ENCODE measurements at places on chromosomes 7 and 10.
A peak's percentile ranks its signal among the peaks of the same experiment; 100 is the strongest.

- DNase-seq = no peak
These were observed 188.4 kb downstream of the DGKI start for GRCh38 chr7:137658190-137658900.

GRCh38 chr7:118793582-118793981 is 569.1 kb downstream of the ANKRD7 start:
- DNase-seq = peak; percentile 27

DNA sequence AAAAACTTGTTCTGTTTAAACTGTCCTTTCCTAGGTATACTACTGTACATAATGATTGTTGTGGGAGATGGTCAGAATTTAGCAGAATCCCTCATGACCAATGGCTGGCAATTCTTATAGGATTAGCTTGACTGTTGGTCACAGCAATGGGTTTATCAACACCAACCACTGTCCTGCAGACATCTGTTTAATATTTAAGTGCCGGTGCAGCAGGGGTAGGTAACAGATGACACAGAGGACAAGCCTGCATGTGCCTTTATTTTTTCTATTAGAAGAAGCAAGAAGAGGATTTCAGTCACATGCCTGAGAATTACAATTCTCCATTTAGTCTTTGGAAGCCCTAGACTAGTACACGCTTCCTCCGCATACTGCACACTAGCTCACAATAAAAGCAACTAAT is 48.4 kb downstream of the CCDC6 start:
- DNase-seq = no peak

- peak; percentile 45 for DNase-seq
These were observed 2.4 kb downstream of the ACTA2 start for GRCh38 chr10:88949912-88950837.

DNA sequence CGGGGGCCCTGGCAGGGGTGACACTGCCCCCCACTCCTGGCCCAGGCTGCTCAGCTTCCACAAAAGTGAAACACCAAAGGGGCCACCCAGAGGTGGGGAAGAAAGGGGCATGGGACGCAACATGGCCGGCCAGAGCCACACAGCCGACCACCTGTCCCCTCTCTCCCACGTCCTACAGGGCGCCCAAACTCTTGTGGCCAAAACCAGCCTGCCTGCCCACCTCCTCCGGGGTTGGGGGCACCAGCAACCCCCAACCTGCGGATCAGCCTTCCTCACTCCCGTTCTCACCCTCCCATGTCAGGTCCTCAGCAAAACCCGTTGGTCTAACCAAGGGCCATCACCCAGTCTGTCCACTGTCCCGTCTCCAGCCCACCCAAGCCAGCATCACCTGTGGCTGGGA is 79.5 kb upstream of the DNAAF5 start:
- no peak for DNase-seq

GRCh38 chr7:27697861-27698430 is 35.3 kb upstream of the HIBADH start:
- DNase-seq = peak; percentile 85

DNA sequence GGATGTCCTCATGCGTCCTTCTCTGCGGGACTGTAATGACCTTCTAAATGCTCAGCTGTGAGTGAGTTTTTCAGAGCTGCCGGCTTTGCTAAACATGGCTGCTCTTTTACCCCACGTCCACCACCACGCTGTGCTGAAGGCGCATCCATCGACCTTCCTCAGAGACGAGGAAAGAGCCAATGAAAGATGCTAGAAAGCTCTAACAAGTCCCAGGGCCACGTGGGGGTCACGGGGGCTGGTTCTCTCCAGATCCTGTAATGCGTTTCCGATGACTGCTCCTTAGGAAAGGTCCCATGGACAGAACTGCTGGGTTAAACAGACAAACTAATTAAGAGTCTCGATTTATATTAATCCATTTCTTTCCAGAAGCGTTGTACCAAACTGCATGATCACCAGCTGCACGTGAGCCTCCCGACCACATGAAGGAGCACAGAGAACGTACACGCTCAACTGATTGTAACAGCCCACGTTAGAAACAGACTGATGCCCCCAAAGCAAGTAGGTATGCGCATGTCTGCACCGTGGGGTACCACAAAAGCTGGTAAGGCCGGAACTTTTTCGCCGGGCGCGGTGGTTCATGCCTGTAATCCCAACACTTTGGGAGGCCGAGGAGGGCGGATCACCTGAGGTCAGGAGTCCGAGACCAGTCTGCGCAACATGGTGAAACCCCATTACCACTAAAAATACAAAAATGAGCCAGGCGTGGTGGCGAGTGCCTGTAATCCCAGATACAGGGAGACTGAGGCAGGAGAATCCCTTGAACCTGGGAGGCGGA is 109.6 kb downstream of the TCERG1L start:
- no peak for DNase-seq

DNA sequence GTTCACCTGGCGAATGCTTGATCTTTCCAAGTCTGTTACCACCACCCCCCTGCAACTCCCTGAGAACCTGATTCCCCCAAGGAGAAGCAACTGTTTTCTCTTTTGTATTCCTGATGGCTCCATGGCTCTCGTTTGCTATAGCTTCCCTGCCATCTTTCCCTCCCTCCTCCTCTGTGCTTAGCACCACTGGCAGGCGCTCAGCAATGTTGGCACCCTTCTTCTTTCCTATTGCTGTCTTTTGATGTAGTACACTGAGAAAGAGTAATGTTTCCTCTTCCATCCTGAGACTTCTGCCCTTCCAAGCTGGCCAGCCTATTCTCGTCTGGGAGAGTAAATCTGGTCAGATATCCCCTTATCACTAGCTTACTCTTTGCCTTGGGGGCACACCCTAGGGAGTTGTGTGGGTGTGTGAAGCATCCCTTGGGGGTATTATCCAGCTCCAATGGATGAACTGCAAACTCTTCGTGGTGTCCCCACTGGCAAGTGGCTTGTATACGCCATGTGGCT is 74.0 kb downstream of the BMPER start:
- DNase-seq = no peak

DNA sequence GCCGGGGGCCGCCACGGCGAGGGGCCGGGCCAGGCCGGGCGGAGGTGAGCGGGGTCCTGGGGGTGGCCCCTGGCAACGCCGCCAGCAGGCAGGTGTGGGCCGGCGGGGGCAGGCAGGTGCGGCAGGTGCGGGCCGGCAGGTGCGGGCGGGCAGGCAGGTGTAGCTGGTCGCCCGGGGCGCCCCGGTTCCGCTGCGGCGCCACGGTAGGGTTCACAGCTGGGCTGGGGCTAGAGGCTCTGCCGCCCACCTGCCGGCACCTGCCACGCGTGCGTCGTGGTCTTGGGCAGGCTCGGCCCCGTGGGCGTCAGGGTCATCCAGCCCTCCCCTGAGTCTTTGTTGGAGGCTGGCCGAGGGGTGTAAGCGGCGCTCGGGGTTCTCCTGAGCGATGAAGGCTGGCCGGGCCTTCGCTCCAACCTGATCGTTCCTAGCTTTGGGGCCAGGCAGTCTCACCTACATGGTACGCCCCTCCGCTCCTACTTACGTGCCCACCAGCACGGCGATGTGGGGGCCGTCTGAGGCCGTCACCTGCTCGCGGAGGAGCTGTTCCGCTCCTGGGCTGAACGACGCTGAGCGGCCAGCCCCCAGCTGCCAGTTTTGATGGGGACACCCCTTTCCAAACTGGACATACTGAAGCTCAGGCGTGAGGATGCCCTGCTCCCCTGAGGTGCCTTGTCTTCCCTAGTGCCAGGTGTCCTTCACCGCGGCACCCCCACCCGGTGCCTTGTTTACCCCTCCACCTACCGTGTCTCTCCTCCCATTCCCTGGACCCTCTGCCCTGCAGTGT is 493 bp downstream of the ZMIZ2 start:
- DNase-seq = peak; percentile 52

GRCh38 chr10:112533916-112534315 is 86.9 kb downstream of the VTI1A start:
- peak; percentile 16 for DNase-seq

- peak; percentile 91 for DNase-seq
These were observed 24.3 kb downstream of the SPAG6 start for GRCh38 chr10:22369434-22370072.

DNA sequence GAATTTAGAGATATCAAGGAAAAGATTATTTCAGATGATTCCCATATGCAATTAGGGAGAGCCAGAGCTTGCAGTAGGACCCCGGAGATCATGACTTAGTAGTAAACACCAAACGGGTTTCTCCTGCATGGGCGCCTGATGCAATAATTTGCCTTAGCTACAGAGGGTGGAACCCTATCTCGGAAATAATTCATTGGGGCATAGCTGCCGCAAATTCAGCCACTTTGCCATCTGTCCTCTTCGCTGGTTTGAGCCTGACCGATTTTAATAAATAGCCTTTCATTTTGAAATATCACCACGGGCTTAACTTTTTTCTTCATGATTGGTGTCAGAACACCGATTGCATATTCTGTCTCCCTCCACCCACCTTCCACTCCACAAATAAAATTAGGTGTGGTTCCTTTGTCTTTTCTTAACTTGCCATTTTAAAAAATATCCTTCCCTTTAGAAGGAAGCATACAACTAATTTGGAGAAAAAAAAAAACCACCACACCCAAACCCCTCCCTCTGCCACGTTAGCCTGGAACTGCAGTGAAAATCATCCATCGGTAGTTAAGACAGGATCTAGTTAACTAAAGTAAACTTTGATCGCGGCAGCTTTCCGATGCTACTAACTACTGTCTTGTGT is 1.4 kb downstream of the GARS1 start:
- DNase-seq = peak; percentile 46

DNA sequence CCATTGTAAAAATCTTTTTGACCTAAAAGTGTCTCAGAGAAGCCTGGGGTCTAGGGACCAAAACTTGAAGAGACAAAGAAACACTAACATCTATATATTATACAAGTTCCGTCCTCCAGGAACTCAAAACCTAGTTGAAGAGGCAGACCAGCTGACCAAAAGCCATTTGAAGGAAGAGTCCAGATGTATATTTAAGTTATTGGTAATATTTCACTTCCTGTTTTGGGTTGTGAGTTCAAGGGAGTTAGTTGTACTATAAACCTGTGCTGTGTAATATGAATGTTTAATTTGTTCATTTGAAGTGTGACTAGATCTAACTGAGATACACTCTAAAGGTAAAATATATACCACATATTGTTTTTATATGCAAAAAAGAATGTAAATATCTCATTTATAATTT is 45.0 kb downstream of the CDK1 start:
- DNase-seq = no peak

- DNase-seq = peak; percentile 4
These were observed 197.4 kb downstream of the ELMO1 start for GRCh38 chr7:37251222-37251621.

GRCh38 chr10:27019827-27020226 is 80.5 kb downstream of the ANKRD26 start:
- no peak for DNase-seq

DNA sequence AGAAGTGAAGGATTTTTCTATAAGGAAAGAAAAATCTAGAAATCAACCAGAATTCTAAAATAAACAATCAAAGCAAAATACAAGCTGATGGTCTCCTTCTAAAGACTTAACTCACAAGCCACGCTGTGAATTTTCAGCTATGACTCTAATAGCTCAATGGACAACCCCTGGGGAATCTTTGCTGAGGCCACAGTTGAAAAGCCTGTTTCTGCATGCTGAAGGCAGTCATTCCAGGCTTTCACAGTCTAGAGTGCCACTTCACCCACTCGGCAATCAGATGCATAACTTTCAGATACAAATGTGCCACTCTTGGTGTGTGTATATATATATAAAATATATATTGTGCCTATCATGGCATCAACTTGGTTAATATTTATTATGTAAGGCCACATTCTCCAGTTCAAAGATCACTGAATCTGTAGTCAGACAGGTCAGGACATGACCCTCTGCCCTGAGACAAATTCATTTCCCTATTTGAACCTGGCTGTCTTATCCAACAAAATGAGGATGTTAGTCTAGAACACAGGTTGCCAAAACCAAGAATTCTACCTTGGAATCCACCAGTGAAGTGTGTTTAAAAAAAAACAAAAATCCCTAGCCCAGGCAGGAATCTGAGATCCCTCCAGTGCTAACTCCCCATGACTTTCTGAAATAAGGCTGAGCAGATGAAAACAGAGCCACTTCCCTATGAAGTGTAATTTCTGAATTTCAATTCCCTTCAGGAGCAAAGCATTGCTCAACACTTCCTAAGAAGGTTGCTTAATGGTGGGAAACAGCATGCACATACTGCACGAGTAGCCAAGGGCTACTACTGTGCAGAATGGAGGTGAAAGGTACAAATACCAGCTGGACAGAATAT is 9.9 kb downstream of the LIPA start:
- peak; percentile 95 for DNase-seq

GRCh38 chr10:59718257-59718656 is 8.6 kb upstream of the SLC16A9 start:
- no peak for DNase-seq

- no peak for DNase-seq
These were observed 168.8 kb downstream of the PARD3 start for GRCh38 chr10:34646331-34646730.

- DNase-seq = no peak
These were observed 52.0 kb upstream of the GNA12 start for GRCh38 chr7:2896131-2896530.

GRCh38 chr10:11401264-11402235 is 209.9 kb downstream of the USP6NL start:
- peak; percentile 3 for DNase-seq

DNA sequence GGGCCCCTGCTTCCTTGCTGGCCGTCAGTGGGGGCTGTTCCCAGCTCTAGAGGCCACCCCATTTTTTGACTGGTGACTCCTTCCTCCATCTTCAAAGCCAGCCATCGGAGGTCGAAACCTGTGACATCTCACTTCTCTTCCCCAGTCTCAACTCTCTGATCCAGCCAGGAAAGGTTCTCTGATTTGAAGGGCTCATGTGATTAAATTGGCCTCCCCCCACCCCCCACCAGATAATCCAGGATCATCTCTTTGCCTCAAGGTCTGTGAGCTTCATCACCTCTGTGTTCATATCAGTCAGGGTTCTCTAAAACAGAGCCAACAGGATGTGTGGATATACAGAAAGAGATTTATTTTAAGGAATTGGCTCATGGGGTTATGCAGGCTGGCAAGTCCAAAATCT is 5.6 kb upstream of the RAMP3 start:
- no peak for DNase-seq

DNA sequence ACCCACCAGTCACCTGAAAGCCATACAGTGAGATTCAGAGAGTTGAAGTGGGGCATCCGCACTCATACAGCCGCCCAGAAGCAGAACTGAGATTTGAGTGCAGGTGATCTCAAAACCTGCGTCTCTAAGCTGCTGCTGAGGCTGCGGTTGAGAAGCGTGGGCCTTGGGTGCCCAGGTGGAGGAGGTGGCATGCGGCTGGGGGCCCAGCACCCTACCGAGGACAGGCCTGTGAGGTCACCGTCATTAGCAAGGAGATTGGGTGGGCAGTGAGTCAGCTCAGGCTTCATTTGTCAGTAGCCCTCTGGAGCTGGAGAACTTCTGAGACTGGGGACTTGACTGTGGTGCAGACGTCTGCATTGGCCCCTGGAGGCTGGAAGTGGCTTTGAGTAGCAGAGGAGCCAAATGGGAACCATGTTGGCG is 29.8 kb downstream of the ZMIZ1 start:
- DNase-seq = no peak

- no peak for DNase-seq
These were observed 164.7 kb downstream of the ACTR3B start for GRCh38 chr7:152924238-152924637.

GRCh38 chr10:43409385-43410109 is 561 bp upstream of the HNRNPF start:
- peak; percentile 73 for DNase-seq

All from suppressor macrophage (primary cell).